Activated naive CD4-positive, alpha-beta T cell (primary cell): ENCODE measurements at places on chromosomes 12 and 14.

DNA sequence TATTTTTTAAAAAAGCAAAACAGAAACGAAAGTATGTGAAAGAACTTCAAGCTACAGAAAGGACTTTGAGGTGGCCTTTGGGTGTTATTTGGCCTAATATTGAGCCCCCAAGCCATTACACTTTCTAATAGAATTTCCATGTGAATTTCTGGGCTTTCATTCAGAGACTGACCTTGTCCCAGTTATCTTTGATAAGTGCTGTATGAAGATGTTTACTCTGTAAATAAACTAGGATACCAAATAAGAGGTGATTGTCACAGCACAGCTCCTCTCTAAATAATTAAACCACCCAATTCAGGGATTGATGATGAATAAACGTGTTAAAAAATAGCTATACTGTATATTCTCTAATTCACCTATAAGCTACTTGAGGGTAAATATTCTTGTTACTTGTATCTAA, 32.8 kb upstream of the PPFIBP1 start:
- DNase-seq: no peak

- no peak for DNase-seq
These were observed 986 bp upstream of the NTF3 start for GRCh38 chr12:5430641-5431603.

DNA sequence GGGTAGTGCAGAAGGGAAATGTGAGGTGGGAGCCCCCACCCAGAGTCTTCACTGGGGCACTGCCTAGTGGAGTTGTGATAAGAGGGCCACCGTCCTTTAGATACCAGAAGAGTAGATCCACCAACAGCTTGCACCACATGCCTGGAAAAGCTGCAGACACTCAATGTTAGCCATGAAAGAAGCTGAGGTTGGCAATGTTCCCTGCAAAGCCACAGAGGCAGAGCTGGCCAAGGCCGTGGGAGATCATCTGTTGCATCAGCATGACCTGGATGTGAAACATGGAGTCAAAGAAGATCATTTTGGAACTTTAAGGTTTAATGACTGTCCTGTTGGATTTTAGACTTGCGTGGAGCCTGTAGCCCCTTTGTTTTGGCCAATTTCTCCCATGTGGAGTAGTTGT, 468.4 kb upstream of the FOXG1 start:
- no peak for DNase-seq

DNA sequence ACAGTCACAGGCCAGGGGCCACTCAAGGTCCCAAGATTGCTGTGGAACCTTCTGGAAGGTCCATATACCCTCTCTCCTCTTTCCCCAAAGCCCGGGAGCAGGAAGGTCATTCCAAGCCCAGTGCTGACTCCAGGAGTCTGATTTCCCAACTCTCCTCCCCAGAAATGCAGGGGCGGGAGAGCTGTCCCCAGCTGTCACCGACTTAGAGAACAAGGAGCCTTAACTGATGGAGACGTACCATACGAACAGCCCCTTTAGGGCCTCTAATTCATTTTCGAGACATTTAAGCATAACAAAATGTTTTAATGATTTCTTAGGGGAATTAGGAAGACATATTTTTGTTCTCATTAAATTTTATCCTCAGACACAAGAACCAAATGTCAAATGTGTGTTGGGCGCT, 99.2 kb downstream of the PHETA1 start:
- no peak for DNase-seq

DNA sequence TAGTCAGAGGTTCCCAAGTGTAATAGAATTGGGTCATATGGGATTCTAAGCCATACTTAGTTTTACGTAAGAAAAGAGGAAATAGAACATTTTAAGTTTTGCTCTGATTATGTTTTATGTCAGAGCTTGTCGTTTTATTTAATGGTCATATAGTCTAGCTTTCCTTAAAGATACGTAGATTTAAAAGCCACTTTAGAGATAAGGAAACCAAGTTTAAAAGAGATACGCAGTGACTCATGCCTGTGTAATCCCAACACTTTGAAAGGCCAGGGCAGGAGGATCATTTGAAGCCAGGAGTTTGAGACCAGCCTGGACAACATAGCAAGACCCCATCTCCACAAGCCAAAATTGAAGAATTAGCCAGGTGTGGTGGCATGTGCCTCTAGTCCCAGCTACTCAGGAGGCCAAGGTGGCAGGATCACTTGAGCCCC, 19.5 kb downstream of the MAPK1IP1L start:
- no peak for DNase-seq

GRCh38 chr12:104458694-104459367, 2.1 kb downstream of the CHST11 start:
- DNase-seq: no peak

- DNase-seq: no peak
These were observed 74.3 kb downstream of the TRHDE start for GRCh38 chr12:72346363-72346944.

GRCh38 chr12:23884909-23885308, 64.6 kb downstream of the SOX5 start:
- no peak for DNase-seq

- DNase-seq: no peak
These were observed 20.0 kb upstream of the DNAH10 start for GRCh38 chr12:123741937-123742572.

DNA sequence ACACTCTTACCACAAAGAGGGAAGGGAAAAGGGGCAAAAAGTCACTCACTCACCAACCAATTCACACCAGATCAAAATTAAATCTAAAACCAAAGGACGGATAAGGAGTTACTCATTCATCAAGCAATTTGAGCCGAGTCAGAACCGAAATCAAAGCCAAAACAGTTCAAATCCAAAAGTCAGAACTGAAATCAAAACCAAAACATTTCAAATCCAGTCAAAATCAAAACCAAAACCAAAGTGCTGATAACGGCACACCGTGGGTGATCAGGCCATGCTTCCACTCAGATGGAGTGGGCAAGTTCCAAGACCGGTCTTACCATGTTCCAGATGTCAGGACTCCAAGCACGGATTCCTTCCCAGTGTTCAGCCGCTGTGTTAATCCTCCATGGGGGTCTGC, 139.5 kb downstream of the SLC38A6 start:
- no peak for DNase-seq

DNA sequence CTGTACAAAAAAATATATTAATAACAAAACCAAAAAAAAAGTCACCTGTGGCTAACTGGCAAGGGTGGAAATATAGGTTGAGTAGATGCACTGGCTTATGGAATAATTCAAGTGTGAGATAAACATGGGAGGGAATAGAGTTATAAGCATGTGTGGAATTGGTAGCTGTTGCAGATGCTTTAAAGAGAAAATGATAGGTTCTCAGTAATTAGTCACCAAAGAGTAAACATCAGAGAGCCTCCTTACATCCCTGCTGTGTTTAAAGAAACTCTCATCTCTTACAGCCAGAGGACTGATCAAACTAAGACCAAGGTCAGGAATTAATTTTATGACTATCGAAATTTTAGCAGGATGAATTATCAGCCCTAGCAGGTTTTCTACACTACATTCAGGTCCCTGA, 70.5 kb downstream of the EGLN3 start:
- no peak for DNase-seq

DNA sequence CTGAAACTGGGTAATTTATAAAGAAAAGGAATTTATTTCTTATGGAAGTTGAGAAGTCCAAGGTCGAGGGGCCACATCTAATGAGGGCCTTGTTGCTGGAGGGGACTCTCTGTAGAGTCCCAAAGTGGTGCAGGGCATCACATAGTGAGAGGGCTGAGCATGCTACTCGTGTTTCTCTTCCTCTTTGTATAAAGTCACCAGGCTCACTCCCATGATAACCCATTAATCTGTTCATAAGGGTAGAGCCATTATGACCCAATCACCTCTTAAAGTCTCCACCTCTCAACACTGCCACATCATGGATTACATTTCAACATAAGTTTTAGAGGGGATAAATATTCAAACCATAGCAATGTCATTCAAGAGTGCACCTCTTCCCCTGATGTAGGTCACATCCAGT, 79.1 kb upstream of the ATP2B1 start:
- DNase-seq: no peak

- DNase-seq: no peak
These were observed 491.5 kb downstream of the SLC6A15 start for GRCh38 chr12:84421103-84421502.

- DNase-seq: no peak
These were observed 135.3 kb downstream of the SLC38A6 start for GRCh38 chr14:61116369-61116768.

DNA sequence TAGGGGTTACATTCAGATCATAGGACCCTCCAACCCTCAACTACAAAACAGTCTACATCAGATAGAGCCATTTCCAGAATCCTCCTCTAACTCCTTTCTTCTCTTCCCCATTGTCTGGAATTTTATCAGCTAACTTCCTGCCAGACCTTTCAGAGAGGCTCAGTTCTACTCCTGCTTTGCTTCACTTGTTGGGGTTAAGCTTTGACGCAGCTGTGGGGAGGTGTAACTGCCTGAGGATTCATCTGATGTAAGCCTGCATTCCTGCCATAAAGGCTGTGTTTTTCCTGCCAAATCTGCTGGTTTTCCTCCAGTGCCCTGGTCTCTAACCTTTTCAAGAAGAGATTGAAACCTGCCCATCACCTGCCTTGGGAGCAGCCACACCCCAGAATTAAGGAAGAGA, 16.9 kb downstream of the DHRS2 start:
- DNase-seq: no peak

DNA sequence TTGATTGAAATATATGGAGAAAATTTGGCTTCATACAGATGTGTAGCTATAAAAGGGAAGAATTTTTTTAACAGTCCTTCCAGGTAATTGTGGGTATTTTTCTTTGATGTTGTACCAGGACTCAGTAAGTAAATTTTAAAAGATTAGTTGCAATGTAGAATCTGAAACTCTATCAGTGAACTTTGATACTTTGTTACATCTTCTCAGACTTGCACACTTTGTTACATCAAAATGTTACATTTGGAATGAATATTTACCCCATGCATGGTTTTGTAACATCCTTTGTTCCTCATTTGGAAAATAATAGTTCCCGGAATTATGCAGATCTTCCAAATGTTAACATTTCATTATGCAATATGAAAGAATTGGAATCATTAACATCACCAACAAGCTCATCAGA, 13.8 kb downstream of the MTHFD1 start:
- DNase-seq: no peak

- no peak for DNase-seq
These were observed 10.6 kb upstream of the NCOR2 start for GRCh38 chr12:124577986-124578385.

DNA sequence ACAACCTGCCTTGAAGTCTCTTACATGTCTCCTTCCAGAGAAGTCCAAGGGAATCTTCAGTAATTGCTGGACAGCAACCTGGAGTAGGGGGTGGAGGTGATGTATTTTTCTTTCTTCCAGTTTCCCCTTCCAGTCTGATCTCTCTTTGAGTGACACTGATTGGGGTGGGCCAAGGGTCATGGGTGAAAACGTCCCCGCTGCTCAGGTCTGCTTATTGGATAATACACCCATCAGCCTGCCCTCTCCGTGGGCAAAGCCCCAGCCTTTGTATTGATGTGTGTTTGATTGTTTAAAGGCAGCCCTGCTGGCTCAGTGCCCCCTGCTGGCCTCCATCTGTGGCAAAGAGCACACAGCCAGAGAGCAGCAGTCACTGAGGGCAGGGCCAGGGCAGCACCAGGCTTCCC, 35.7 kb upstream of the ATP2A2 start:
- no peak for DNase-seq

DNA sequence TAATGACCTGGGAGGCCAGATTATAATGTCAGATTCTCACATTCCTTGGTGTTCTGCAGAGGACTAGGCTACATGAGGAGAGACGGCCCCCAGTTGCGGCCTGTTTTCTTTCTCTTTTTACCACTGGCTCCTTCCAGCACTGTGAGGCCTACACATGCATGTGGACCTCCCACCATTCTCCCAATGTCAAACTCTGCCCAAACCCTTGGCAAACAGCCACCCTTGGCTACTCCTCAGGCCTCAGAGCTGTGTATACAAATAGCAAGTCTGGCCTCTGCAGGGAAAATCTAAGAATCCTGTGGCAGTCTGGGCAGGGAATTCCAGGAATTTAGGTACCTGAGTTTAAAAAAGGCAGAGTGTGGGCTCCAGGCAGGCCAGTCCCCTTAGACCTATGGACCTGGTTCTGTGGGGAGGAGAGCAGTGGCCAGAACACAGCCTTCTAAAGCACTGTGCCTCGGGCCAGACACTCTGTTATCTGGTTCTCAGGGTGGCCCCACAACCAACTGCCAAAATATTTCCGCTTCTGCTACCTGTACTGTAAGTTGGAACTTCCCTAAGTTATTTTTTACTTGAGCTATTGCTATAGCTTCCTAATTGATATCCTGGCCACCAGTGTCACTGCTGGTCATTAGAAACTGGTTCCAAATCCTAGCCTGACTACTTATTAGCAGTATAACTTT, 19.9 kb upstream of the NEDD1 start:
- no peak for DNase-seq

- no peak for DNase-seq
These were observed 295.0 kb downstream of the GPHN start for GRCh38 chr14:66802962-66803361.

GRCh38 chr12:106879612-106880011, 76.1 kb upstream of the TMEM263 start:
- DNase-seq: no peak

- no peak for DNase-seq
These were observed 620.1 kb downstream of the NRXN3 start for GRCh38 chr14:78790271-78790670.

DNA sequence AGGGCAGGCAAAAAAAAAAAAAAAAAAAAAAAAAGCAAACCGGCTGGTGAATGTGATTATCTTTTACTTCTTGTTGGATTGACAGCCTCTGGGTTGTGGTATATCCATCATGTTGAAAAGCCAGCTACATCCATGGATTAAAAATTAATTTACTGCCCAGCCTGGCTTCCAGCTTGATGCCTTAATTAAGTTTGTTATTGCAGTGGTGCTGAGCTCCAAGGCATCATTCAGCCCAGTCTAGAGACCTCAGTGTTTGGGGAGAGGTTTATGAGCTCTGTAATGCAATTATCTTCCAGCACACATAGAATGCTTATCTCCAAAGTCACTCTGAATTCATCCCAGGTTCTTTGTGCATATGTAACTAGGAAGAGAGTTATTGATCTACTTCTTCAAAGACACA, 114.8 kb downstream of the RIMBP2 start:
- DNase-seq: no peak

GRCh38 chr14:105087963-105088811, 23.0 kb upstream of the GPR132 start:
- DNase-seq: no peak

- DNase-seq: no peak
These were observed 710.7 kb upstream of the TBX3 start for GRCh38 chr12:115394496-115395220.

- DNase-seq: no peak
These were observed 1.8 kb downstream of the KIF26A start for GRCh38 chr14:104140213-104140462.

DNA sequence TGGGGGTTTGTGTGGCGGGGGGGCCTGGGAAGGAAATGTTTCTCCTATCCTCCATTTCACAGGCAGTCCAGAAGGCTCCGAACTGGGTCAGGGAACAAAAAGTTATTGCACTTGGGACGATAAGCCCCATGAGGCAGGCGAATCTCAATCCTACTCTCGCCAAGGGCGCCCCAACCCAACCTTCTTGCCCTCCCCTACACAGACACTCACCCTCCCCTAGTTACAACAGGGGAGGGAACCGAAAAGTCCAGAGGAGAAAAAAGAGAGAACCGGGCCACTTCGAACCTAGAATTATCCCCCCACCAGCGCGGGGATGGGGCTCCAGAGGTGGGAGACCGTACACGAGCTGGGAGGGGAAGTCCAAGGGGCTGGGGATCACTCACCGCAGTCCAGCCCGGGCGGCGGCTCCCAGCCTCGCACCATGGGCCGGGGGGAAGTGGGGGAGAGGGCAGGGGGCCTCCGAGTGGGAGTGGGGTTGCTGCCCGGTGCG, 357 bp downstream of the HOMEZ start:
- DNase-seq: no peak

- no peak for DNase-seq
These were observed 77.0 kb upstream of the MAP1LC3B2 start for GRCh38 chr12:116482179-116482578.
